ENCODE measurements at places on chromosomes 16 and 17.

GRCh38 chr16:85249418-85250146 lies 137.3 kb upstream of the CIBAR2 start:
- peak; percentile 51 for DNase-seq

- DNase-seq, result no peak
These were observed 962.1 kb upstream of the EEF2KMT start for GRCh38 chr16:6059671-6060070.

GRCh38 chr17:21014498-21014897 lies 28.3 kb downstream of the USP22 start:
- DNase-seq, result no peak

DNA sequence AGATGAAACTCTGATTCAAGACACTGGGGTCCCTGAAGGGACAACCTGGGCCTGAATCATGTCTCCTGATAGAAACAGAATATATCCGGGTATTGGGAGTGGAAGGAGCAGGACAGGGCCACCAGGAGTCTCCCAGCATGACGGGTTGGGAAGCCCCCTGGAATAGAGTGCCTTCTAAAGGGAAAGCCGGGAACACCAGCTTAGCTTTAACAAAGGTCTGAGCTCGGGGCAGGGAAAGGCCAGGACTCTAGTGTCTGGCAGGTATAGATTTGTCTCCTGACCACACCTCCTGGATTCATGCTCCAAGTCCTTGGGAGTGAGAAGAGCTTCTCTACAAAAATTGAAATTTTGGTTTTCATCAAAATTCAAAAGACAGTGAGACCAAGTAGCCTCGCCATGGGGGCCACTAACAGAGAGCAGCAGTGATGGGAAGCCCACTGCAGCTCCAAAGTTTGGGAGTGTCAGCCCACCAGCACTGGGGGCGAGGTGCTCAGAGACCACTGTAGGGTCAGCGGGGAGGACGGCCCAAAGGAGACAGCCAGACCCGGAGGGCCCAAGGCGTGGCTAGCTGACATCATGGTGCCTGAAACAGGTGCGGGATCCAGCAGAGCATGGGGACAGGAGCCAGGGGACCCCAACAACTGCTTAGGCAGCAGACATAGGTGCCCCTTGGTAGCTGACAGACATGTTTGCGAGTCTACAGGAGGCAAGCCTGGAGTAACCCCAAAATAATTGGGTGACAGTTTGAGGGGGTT lies 81.0 kb downstream of the C16orf78 start:
- DNase-seq, result no peak

GRCh38 chr16:49312389-49312985 lies 30.8 kb upstream of the CBLN1 start:
- no peak for DNase-seq

DNA sequence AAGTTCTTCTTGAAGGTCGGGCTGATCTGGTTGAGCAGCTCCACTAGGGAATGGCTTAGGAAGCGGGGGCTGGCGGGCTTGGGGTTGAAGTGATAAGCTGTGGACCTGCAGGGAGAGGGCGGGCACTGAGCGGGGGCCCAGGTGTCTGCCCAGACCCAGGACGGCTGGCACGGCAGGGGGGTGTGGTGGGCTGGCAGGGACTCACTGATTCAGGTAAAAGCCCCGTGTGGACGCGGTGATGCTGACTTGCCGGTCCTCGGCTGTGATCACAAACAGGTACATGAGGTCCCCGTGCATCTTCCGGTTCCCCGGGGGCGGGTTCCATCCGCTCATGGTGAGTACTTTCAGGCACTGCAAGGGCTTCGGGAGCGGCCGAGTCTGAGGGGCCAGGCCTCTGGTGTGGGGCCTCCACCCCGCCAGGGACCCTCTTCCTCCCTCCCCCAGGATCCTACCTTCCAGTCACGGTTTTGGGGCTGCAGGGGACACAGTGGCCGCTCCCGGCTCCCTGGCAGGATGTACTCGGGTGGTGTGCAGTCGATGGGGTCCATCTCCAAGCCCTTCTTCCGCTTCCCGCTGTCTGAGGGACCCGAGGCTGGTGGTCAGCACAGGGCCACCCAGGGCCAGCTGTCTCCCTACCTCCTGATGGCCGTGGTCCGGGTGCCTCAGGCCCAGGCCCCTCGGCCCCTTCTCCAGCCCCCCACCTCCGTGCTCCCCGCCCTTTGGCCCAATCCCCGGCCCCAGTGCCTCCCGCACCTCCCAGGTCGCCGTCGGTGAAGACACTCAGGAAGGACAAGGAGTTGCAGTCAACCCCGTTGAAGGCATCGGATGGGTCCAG lies 10.2 kb downstream of the CLUH start:
- no peak for DNase-seq

DNA sequence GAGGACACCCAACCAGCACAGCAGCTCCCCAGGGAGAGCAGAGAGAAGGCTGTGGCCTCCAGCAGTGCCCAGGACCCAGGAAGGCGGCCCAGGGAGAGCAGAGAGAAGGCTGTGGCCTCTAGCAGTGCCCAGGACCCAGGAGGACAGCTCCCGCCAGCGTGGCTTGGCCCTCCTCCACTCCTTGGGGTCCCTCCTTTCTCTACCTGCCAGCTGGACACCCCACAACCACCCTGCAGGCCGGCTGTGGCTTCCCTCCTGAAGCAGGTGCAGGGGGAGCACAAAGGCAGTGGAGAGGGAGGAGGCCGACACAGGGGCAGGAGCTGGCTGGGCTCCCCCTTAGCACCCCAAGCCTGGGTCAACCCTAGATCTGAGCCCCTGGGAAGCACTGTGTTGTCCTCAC lies 54.1 kb upstream of the FASN start:
- DNase-seq, result no peak

DNA sequence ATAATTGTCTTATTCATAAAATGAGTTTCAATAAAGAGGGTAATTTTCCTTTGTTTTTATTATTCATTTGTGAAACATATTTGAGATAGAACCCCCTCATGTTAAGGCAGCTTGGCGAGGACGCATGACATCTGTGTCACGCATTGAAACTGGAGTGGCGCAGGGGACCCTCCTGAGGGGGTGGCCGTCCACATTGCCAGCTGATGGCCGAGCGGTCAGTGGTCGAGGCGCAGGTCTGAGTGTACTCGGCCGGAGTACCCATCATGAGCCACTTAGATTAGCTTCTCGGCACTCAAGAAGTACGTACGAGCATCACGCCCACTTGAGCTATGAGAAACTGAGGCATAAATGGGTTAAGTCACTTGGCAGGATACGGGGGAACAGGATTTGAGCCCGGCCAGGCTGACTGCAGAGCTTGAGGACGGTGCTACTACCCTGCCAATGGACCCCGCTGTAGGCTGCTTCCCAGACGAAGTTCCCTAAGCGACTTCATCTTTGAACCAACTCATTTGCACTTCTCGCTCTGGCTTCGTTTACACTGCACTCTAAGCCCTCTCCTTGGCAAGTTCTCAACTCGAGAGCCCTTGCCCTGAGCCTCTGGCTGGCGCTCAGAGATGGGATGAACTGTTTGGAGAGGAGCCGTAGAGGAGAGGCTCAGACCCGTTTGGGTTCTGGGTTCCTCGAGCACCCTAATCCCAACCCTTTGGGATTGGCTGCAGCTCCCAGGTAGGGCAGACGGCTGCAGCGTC lies 91.8 kb downstream of the SDK2 start:
- no peak for DNase-seq

GRCh38 chr16:85347213-85347591 lies 234.9 kb upstream of the CIBAR2 start:
- no peak for DNase-seq

DNA sequence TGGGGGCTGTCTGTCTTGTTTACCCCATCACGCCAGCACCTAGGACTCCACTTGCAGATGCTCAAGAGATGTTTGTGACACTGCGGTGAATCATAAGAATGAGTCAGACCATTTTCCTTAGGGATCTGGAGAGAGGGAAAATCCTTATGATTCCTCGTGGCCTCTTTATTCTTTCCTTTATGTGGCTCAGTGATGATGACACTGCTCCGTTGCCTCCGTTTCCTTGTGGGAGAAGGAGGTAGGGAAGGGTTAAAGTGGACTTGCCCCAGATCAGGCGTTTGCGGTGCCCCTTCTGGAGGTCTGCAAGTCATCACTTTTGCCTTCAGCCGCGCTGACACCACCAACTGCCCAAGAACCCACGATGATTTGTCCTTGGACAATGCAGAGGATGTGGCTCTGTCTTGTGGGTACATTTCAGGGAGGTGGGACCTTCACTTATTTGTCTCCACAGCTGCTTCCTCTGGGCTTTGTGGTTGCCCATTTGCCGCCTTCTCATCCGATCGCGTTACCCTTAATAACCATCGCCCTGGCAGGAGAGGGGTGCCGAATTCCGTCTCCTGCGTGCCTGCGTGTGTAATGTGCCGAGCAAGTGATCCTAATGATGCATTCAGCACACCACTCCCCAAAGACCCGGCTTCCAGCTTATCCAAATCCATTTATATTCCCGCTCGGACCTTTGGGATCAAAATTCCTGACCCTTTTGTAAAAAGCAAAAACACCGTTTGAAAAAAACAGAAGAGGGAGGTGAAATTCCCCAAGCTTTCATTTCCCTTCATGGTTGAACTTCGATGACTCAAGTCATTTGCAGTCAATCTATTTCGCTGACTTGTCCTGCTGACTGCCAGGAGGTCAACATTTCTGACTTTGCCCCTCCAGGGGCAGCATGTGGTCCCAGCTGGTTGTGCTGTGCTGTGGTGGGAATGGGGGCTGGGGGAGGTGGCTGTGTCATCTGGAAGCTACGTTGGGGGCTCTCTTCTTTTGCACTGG lies 87.2 kb upstream of the IRX3 start:
- no peak for DNase-seq

DNA sequence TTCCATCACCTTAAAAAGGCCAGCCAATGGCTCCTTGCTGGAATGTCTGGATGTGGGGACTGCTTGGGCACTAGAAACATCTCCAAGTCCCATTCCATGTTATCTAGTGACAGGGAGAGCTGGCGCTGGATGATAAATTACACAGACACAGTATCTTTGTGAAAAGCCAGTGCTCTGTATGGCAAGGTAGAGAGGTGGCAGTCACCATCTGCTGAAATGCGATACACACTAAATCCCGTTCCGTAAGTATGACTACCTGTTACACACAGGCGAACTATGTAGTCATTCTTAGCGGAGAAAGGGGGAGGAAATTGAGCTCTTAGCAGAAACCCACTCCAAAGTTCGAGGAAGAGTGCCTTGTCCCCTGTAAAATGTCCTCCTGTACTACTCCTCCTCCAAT lies 81.0 kb upstream of the MYOCD start:
- DNase-seq, result no peak

DNA sequence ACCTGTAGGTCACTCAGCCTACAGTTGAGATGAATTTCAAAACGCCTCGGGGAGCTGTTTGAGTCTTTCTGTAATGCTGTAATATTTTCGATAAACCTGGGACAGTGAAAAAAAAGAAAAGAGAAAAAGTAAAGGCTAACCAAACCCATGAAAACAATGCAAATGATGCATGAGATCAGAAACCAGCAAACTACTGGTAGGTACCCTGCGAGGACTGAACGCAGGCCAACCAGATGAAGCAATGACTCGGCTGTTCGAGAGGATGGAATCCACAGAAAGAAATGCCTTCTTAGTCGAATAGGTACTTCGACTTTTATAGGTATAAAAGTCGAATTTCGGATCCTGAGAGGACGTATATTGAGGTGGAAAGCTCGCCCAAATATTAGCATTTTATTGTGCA lies 509 bp upstream of the ATAD5 start:
- no peak for DNase-seq

GRCh38 chr17:53680745-53681144 lies 142.0 kb upstream of the KIF2B start:
- DNase-seq, result no peak

DNA sequence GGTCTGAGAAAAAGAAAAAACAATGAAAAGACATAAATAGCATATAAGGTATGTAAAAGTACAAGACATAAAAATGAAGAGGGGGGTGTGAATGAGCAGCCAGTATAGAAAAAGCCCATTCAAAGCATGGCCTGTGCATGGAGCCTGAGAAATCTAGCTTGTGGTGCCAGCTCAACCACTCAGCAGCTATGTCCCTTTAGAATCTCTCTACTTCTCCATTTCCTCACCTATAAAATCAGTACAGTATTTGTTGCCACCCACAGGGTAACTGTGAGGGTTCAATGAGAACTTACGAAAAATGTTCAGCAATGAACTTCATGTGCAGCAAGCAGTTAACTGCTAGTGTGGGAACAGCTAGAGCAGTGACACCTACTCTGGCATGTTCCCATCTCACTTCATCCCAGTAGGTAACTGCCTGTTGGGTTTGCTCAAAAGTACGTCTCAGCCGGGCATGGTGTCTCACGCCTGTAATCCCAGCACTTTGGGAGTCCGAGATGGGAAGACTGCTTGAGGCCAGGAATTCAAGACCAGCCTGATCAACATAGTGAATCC lies 15.3 kb downstream of the CYTH1 start:
- DNase-seq, result no peak

DNA sequence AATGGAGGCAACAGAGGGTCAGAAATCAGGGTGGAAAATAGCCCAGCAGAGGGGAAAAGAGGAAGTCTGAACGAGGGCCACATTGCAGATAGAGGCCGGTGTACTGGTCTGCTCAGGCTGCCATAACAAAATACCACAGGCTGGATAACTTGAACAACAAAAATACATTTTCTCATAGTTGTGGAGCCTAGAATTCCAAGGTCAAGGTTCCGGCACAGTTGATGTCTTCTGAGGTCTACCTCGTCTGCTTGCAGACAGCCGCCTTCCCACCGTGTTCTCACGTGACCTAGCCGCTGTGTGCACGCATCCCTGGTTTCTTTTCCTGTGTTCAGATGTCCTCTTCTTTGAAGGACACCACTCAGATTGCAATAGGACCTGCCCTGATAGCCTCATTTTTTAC lies 249.4 kb downstream of the WWOX start:
- no peak for DNase-seq

- DNase-seq, result no peak
These were observed 187.0 kb downstream of the SOX9 start for GRCh38 chr17:72307836-72308235.

DNA sequence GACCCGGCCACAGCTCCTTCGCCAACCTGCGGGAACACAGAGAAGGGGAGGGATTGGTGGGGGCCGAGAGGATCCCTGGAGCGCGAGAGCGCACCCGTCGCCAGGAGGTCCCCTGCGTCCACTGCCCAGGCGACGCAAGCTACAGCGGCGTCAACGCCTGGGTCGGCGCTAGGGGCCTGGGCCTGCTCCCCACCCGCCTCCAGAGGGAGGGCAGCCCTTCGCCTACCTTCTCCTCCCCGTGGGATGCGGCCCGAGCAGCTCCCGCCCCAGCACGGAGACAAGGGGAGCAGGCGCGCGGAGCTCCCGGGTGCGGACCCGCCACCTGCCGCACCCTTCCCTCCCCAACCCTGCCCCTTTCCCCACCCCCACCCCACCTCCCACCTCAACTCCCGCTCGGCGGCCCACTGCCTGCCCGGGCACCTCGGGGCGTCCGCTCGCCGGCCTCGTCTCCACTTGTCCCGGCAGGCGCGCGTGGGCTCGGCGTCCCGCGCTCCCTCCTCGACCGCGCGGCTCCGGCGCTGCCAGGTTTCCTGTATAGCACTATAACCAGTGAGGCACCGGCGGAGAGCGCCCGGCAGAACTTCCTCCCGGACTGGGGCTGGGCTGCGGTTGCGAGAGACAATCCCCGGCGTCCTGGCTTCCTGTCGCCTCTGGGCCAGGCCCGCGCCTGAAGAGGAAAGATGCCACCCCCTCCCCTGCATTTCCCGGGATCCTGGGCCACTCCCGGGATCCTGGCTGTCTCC lies 119.1 kb upstream of the SMURF2 start:
- DNase-seq, result no peak
